Activated T-helper 17 cell treated with anti-CD3 and anti-CD28 coated beads, Interleukin-2, amount 50 U/mL, for 72 hours (primary cell): ENCODE measurements at places on chromosomes 2 and 18.
A peak's percentile ranks its signal among the peaks of the same experiment; 100 is the strongest.

DNA sequence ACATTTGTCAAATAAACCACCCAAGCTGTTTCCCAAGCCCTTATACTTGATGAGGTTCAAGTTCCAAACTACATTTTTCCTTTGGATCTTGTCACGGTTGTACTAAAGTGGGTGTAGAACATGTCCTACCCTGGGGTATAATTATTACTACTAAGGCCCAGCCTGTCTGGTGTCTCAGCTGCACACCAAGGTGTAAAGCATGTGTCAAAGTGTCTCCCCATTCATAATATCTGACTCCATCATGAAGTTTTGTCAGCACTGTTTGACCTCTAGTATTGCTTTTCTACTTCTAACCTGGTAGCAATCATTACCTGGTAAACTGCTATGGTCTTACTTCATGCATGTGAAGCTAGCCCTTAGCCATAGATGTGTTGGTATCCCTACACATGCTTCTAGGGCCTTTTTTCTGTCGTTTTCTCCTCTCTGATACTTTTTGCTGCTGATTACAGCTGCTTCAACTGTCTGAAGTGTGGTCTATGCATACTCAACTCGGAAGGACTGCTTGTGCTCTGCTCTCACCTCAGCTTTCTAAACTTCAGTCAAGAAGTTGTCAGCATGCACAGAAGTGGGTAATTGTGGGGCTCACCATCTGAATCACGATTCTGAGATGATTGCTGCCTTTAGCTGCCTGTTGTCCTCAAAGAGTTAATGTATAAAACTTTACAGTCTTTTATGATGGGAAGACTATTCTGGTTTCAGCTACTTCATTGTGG is 445.7 kb upstream of the TRIB2 start:
- ATAC-seq = peak; percentile 100

DNA sequence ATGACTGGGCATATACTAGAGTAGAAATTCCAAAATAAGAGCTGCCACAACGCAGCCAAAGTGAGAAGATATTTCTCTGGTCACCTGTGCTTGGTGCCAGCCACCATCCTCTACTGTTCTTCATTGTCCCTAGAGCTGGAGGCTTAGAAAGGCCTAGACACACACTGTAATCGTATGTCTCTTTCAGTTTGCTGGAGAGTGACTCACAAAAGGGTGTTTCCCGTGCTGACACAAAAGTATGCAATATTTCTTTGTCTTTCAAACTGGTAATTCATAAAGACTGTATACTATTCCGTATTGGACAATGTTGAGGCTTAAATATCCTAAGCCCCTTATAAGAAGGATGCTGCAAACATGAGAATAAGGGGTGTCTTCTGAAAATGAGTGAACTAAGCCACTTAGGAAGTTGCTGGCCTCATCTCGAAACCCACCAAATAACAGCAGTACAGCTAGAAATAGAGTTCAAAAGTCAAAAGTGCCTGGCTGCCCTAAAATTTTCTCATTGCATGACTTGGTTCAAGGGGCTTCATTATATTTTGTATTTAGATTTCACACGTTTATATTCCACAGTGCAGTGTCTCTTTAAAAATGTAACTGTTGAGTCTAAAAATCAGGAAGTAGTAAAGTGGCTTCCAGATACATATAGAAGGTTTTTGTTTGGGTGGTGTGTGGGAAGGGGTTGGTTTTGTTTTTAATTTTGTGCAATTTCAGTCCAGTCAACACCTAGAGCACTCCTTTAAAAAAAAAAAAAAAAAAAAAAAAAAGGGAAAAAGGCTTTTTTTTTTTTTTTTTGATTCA is 601.1 kb downstream of the ARHGAP15 start:
- peak; percentile 90 for ATAC-seq

DNA sequence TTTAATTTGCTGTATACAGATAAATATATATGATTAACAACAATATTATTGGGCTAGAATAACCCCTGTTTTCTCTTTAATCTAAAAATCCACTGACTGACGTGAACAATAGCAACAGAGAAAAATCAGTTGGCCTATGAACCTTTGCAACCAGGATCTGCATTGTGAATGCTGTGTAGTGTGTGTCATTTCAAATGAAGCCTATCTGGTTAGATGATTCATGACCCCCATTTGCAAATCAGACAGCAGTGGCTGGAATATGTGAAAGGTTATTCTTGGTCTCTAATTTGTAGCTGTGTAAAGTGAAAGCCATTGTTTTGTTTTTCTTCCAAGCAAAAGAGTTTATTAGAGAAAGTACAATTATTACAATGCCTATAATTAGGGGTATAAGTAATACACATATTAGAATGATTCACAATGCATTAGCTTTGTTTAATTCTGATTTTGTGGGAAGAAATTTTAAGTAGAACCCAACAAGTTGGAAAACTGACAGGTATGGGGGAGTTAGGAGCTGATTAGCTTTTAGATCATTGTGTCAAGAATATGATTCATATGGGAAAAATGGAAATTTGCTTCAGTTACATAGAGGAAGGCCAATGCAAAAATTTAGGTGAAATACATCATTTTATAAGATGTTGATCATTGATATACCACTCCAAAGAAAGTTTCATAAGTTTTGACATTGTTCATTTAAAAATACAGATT is 1362.2 kb upstream of the TMEFF2 start:
- no peak for ATAC-seq

DNA sequence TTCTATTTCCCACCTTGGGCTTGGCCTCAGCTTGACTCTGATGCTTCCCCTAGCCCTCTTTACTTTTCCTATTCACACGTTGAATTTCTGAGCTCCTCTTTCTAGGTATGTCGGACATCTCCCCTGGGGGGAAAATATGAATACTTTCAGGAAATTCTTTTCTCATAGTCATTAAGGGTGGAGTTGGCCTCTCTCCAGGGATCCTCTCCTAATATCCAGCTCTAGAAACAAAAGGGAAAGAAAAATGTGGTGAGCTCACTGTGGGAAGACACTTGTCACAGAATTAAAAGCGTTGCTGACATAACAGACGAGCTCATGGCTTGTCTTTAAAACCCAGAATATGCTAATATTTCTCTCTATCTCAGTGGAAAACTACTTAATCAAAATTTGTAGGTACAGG is 132.7 kb upstream of the MEX3C start:
- no peak for ATAC-seq

GRCh38 chr2:82527124-82527523 is 1932.0 kb downstream of the SUCLG1 start:
- ATAC-seq = peak; percentile 30

- ATAC-seq = no peak
These were observed 61.1 kb upstream of the LPIN2 start for GRCh38 chr18:3074087-3074486.

DNA sequence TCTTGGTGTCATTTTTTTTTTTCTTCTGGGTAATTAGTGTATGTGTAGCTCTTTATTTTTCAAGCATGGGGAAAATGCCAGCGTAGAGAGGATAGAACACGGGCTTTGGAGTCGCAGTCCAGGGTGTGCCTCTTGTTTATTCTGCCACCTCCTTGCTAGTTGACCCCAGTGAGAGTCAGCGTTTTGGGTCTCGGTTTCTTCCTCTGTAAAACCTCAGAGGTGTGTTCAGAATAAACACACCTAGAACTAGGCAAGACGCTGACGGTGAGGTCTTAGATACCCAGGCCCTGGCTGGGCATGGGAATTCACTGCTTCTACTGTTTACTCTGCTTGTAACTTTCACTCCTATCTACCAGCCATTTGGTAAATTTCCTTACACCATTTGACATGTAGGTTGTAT is 41.8 kb downstream of the ASAP2 start:
- no peak for ATAC-seq

GRCh38 chr2:201926067-201926466 is 107.6 kb upstream of the FZD7 start:
- no peak for ATAC-seq

DNA sequence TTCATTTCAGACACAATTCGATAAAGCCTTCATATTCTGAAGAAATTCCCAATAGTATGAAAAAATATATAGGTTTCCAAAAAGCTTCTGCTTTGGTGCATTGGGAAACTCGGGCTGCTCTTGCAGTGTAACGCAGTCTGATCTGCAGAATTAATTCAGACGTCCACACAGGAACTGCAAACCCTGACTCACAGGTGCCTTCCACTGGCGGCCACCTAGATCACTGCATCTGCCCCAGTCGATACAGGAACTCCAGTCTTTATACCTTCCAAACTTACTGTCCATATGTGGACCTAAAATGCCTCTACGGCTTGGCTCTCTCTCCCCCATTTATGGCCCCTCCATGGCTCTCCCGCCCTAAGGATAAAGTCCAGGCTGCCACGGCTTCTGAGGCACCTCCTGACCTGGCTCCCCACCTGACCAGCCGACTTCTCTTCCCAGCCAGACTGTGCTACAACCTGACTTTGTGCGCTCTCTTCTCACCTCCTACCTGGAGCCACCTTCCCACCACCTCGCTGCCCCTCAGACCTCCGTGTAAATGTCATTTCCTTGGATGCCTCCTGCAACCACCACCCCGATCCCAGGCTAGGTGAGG is 39.7 kb downstream of the L3MBTL4 start:
- no peak for ATAC-seq

DNA sequence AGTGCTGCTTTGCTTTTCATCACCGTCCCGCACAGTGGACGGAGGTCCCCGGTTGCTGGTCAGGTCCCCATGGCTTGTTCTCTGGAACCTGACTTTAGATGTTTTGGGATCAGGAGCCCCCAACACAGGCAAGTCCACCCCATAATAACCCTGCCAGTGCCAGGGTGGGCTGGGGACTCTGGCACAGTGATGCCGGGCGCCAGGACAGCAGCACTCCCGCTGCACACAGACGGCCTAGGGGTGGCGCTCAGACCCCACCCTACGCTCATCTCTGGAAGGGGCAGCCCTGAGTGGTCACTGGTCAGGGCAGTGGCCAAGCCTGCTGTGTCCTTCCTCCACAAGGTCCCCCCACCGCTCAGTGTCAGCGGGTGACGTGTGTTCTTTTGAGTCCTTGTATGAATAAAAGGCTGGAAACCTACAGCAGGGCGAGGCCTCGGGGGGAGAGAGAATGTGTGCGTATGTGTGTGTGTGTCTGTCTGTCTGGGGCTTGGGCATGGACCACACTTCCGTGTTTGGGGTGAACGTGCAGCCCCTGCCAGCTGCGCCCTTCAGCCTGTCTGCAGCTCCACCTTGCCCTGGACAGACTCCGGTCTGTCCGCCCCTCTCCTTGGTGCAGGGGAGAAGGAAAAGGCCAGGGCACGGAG is 32.3 kb downstream of the GPC1 start:
- no peak for ATAC-seq

- peak; percentile 90 for ATAC-seq
These were observed 112.1 kb downstream of the KLHL29 start for GRCh38 chr2:23497063-23497462.

DNA sequence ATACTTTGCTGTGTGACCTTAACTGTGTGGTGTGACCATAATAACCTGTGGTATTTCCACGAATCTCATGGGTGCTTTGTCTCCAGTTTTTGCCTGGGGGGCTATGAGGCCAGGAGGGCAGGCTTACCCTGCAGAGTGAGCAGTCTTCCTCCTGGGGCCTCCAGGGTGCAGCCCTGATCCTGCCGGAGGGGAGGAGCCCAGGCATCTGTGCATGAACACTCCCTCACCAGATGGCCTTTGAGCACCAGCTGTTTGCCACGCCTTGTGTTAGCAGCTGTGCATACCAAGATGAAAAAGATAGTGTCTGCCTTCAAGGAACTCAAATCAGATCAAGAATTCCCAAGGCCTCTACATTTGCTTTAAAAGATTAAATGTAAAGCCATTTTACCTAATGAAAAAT is 75.0 kb upstream of the RBM44 start:
- no peak for ATAC-seq

DNA sequence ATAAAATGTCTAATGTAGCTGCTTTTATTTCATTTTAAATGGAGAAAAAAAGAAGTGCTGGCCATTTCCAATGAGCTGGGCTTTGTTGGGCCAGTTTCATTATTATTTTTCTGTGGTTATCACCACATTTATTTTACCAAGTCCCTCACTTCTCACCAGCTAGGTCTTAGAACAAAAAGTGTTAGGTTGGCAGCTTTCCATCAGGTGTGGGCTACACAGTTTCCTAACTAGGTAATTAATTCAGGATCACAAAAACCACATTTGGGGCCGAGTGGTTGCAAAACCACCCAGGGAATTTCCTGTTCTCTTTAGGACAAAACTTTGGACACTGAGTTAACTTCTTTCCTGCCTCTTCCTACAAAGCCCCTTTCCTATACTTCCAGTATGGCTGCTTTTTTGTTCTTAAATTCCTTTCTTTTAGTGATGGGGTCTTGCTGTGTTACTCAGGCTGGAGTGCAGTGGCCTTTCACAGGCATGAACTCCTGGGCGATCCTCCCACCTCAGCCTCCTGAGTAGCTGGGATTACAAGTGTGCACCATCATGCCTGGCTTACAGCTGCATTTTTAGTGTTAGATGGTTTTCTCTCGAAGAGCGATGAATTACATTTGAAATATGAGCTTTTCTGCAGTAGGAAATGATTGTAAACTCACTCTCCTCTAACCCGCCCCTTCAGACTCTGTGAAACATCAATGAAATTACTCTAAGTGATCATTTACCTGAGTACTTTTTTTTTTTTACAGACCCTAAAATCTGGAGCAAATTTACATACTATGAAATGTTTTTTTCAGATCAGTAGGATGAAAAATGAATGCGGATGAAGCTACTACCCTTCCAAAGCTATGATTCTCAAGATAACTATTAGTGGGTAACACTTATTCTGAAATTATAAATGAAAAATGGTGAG is 2.6 kb upstream of the ZFP36L2 start:
- ATAC-seq = no peak

- ATAC-seq = no peak
These were observed 236.5 kb downstream of the ZNF804A start for GRCh38 chr2:184834699-184835397.

- ATAC-seq = no peak
These were observed 94.5 kb upstream of the UPP2 start for GRCh38 chr2:158006961-158007719.

DNA sequence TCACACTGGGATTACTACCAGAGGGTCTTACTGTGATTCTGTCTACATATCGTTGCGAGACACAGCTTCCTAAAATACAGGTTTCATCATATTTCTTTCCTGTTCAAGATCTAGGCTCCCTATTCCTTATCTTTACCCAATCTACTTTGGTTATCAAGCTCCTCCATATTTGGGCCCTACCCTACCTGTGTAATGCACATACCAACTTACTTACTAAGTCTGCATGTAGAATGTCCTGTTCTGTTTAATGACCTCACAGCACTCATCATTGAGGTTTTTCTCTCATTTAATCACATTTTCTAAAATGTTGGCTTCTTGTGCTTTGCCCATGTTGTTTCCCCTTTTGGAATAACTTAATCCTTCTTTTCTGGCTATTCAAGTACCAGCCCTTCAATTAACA is 551.1 kb downstream of the ZEB2 start:
- no peak for ATAC-seq

GRCh38 chr18:2987876-2988790 is 24.8 kb downstream of the LPIN2 start:
- no peak for ATAC-seq

DNA sequence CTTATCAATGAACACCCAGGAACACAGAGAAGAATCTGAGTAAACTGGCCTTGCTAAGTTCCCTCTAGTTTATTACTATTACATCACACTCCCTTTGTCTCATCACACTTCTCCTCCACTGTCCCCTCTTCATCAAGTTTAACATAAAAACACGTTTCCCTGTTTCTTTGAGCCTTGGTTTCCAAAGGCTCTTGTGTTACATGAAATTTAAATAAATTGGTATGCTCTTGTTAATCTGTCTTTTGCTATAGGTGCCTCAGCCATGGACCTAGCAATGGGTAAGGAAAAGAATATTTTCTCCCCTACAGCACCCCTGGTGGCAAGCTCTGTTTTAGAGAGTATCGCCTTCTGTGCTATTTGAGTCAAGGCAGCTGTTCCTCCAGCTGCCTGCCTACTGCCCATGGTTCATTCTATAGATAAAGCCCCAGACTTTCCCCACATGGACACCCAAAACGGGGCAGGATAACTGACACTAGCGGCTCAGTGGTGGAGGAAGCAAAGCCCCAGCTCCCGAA is 31.8 kb downstream of the TGIF1 start:
- ATAC-seq = peak; percentile 37
